ENCODE measurements at places on chromosomes 3 and 15.

DNA sequence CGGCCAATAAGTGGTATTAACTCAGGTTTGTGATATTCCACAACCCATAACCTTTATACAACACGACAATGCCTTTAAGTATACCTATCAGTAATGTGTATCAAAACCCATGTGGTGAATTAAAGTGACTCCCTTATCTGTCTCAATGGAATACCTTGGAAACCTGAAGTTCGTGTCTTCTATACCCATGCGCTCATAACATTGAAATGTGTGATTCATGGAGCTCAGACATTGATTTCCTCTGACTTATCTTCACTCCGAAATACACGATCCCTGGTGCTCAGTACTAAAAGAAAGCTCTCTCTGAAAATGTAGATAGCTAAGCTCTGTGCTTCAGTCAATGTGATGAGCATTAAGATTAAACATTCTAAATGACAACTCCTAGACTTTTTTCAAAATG is 140.3 kb downstream of the TBC1D5 start:
- no peak for DNase-seq

- no peak for DNase-seq
Observed at GRCh38 chr15:93362821-93363220, 273.8 kb upstream of the RGMA start.

DNA sequence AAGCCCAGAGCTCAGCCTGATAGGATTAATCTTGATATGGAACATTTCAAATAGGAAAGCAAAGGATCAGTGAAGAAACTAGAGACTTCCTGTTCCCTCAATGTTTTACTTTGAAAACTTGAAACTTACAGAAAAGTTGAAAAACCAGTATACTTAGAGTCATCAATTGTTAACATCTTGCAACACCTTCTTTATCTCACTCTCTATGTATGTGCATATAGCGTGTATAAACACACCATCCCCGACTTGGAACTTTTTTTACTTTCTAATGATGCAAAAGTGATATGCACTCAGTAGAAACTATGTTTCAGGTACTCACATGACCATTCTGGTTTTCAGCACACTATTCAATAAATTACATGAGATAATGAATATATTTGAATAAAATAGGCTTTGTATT is 60.5 kb downstream of the SEC22A start:
- DNase-seq, result no peak

- no peak for DNase-seq
Observed at GRCh38 chr3:43632269-43632733, 10.5 kb upstream of the ANO10 start.

DNA sequence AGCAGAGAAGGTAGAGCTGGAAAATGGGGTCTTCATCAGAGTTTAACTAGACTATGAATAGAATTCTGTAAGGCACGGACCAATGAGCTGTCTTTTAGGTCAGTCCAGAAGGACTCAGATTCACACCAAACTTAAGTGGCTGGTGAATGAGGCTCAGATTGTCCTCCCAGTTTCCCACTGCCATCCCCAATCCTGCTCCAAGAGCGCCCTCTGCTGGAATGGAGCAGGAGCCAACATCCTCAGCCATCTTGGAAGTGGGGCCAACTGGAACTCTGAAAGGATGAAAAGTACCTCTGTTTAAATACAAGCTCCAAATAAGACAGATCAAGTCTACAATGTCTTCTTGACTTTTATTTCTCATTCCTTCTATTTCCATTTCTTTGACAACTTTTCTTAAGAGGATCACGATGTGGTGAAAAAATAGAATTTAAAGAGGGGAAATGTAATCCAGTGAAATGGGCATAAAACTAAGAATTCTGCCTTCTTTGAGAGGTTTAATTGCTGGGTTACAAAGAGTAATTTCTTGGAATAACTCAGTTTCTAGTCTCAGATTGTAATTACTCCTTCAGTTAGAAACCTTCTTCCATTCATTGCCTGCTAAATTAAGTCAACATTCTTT is 217.1 kb upstream of the TPRG1 start:
- DNase-seq, result peak; percentile 67
